ENCODE measurements at places on chromosomes 4 and X. TPM values are rescaled to one million over a fixed set of nuclear protein-coding genes. Genes with fewer than 3 reads are reported as not detected.

DNA sequence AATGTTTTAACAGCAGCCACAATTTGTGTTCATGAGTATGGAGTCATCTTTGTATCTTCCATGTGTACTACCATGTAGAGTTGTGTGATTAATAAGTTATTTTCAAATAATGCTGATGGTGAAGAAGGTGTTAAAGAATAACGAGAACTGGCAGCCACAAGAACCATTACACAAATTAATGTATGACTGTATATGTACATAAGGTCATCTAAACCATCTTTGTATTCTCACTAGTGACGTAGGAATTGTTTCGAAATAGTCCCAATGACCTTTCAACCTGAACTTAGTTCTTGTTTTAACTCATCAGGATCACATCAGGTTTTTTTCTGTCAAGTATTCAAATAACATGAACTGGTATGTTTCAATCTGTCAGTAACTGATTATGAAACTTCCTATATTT is 48.3 kb upstream of the NOCT start:
- H3K4me1 ChIP-seq = no peaks in the 10 kb centered on the region
- no peaks in the 10 kb centered on the region for H3K27me3 ChIP-seq

- no peak overlapping the region for H3K4me3 ChIP-seq
- no peak for DNase-seq
- H3K4me1 ChIP-seq = no peaks in the 10 kb centered on the region
- no peak overlapping the region for H3K27ac ChIP-seq
- no peaks in the 10 kb centered on the region for H3K27me3 ChIP-seq
These were observed 236.4 kb upstream of the MID1 start for GRCh38 chrX:10856797-10857196.

- no peak overlapping the region for H3K27ac ChIP-seq
- no peaks in the 10 kb centered on the region for H3K4me1 ChIP-seq
- H3K27me3 ChIP-seq = no peaks in the 10 kb centered on the region
- no peak for DNase-seq
These were observed 110.7 kb downstream of the ARHGAP10 start for GRCh38 chr4:147842573-147842972.

The SERPINA7 gene
- 0.04 TPM for polyA plus RNA-seq

The REELD1 gene
- 0.76 TPM for polyA plus RNA-seq

The NDP gene
- polyA plus RNA-seq = not detected

Data from pancreas (tissue), 10 donors.